ENCODE measurements at places on chromosomes 2 and 18. TPM values are rescaled to one million over a fixed set of nuclear protein-coding genes. Genes with fewer than 3 reads are reported as not detected.

DNA sequence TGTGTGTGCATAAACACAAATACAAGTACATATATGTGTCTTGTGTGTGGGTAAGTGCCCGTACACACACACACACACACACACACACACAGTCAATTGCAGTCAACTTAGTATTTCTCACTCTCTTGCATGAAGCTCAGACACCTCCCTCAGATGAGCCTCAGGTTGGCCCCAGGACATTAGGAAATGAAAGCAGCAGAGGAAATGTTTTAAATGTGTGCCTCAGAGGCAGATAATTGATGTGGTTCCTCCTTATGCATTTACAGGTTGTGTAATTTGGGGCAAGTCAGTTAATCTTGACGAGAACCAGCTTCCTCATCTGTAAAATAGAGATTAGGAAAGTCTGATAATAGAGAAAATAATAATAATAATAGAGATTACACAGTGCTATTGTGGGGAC, 814.0 kb upstream of the ID2 start:
- H3K4me1 ChIP-seq, result no peaks in the 10 kb centered on the region
- no peak for DNase-seq
- H3K4me3 ChIP-seq, result no peak overlapping the region
- H3K27me3 ChIP-seq, result no peaks in the 10 kb centered on the region

The RGPD3 gene
- total RNA-seq, result 0.18 TPM

- H3K27ac ChIP-seq, result no peak overlapping the region
- H3K4me3 ChIP-seq, result no peak overlapping the region
- no peak for DNase-seq
- no peaks in the 10 kb centered on the region for H3K27me3 ChIP-seq
These were observed 64.7 kb upstream of the SLC8A1 start for GRCh38 chr2:40516604-40517003.

The IGFBP2 gene
- total RNA-seq, result 657 TPM

The TTC32 gene
- 17.9 TPM for total RNA-seq

The ASAP2 gene
- 72.4 TPM for total RNA-seq

GRCh38 chr2:37232131-37232933, 874 bp downstream of the NDUFAF7 start:
- H3K4me3 ChIP-seq, result peak overlapping the region; percentile 76
- H3K36me3 ChIP-seq, result peaks cover 3% of the 10 kb centered on the region
- peaks cover 4% of the 10 kb centered on the region for H3K4me1 ChIP-seq
- DNase-seq, result peak; percentile 43
- no peak overlapping the region for H3K27ac ChIP-seq

The SERPINB3 gene
- total RNA-seq, result not detected

DNA sequence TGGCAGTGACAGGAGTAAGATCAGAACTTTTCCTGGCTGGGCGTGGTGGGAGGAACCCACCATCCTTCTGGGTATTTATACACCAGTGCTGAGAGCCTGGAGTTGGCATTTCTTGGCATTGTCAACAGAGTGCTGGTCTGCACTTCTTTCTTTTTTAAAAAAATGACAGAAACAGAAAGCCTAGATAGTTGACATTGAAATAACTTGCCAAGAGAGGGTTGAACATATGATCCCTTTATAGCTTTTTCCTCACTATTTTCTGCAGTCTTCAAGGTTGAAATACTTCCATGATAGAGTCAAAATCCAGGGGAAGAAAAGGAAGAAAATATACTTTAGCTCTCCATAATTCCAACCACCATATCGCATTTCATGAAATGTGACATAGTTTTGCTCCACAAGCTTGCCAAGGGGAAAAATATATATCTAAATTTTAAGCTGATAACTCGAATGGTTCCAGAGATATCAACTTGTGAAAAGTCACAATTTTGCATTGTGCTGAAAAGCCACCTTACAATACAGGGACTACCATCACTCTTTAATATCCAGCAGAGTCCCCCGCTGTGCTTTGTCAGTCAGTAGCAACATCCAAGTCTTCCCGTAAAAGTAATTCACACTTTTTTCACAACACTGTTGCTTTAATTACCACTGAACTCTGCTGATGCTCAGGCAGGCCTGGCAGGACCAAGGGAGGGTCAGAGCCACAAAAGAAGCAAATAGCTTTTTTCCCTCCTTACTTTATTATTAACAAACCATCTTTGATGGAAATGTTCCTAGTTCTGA, 764.9 kb upstream of the FANCL start:
- DNase-seq, result no peak
- H3K27me3 ChIP-seq, result no peaks in the 10 kb centered on the region
- H3K4me3 ChIP-seq, result no peak overlapping the region
- no peak overlapping the region for H3K27ac ChIP-seq
- no peaks in the 10 kb centered on the region for H3K4me1 ChIP-seq

GRCh38 chr2:174485788-174486562, 854 bp downstream of the GPR155 start:
- peak; percentile 77 for DNase-seq
- no peaks in the 10 kb centered on the region for H3K4me1 ChIP-seq
- no peaks in the 10 kb centered on the region for H3K27me3 ChIP-seq
- peak overlapping the region; percentile 9 for H3K4me3 ChIP-seq

DNA sequence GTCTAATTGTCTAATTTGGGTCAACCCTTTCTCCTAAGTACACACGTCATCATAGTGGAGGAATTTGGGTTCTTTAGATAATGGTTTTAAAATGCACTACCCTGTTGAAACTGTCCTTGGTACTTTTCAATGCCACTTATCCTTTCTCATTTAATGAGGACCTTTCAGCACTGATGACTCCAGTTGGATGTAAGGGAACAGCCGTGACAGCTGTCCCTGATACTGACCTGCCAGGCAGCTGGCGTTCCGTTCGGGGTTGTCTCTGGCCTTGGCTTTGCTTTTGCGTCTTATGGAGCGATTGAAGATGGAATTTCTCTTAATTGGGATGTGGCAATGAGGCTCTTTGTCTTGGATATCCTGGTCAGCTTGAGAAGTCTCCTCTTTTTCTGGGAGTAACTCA, 38.7 kb downstream of the NGEF start:
- H3K4me3 ChIP-seq, result no peak overlapping the region
- H3K4me1 ChIP-seq, result no peaks in the 10 kb centered on the region
- H3K36me3 ChIP-seq, result no peaks in the 10 kb centered on the region
- peak; percentile 34 for DNase-seq
- no peaks in the 10 kb centered on the region for H3K27me3 ChIP-seq

GRCh38 chr2:62738981-62739936, 33.7 kb downstream of the EHBP1 start:
- peaks cover 3% of the 10 kb centered on the region for H3K4me1 ChIP-seq
- no peaks in the 10 kb centered on the region for H3K27me3 ChIP-seq
- H3K27ac ChIP-seq, result no peak overlapping the region
- DNase-seq, result no peak
- H3K4me3 ChIP-seq, result no peak overlapping the region
- no peaks in the 10 kb centered on the region for H3K36me3 ChIP-seq

The POTEC gene
- total RNA-seq, result not detected

GRCh38 chr18:70037431-70038061, 89.9 kb upstream of the CD226 start:
- DNase-seq, result no peak
- no peaks in the 10 kb centered on the region for H3K4me1 ChIP-seq
- H3K27ac ChIP-seq, result no peak overlapping the region
- H3K27me3 ChIP-seq, result no peaks in the 10 kb centered on the region

The HOXD13 gene
- not detected for total RNA-seq

DNA sequence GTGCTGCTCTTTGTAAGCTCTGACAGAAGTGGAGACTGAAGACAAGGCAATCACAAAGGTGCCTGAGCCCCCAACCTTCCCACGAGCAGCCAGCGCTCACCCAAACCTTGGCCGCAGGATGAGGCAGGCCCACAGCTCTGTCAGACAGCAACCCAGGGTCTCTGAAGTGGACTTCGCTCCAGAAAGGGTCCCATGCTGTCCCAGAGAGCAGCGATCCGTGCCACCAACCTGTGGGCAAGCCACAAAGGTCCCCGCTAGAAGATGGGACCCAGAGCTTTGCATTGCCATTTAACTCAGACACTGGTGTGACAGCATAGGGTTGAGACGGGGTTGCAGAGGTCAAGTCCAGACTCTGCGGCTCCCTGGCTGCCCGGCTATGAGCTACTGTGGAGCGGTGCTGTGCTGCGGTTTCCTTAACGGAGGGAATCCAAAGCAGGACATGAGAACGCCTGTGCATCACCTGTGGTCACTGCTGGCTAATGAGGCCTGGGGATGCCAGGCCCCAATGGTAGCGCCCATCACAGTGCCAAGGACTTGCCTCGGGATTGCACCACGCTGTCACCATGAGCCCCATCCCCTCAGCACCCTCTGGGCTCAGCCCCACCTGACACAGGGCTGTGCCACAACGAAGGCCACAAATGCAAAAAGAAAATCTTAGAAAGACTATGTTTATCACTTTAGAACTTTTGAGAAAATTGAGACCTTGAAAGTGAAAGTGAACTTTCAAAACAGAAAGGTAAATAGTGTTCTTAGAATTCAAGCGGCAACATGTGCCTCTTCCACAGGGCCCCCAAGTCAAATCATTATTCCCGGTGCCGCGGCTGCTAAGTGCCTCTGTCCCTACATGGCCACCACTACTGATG, 103.4 kb downstream of the HDAC4 start:
- no peaks in the 10 kb centered on the region for H3K4me1 ChIP-seq
- no peaks in the 10 kb centered on the region for H3K36me3 ChIP-seq
- peak; percentile 61 for DNase-seq
- no peaks in the 10 kb centered on the region for H3K27me3 ChIP-seq
- H3K27ac ChIP-seq, result no peak overlapping the region
- H3K4me3 ChIP-seq, result no peak overlapping the region

DNA sequence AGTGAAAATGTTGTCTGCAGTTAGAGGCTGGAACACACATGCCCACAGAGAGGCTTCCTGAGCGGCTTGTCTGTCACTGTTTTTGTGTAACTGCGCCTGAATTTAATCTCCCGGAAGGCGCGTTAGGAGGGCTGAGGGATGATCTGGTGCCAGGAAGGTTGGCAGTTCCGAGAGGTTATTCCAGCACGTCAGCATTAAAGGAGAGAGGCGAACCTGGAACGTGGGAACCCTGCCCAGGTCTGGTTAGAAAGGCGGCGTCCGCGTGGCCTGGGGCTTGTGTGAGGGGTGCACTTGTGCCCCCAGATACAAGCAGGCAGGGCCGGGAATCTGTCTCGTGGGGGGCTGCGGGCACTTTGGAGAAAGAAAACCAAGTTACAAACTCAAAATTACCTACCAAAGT, 75.3 kb downstream of the NFATC1 start:
- H3K27me3 ChIP-seq, result no peaks in the 10 kb centered on the region
- no peaks in the 10 kb centered on the region for H3K4me1 ChIP-seq
- H3K36me3 ChIP-seq, result no peaks in the 10 kb centered on the region
- no peak overlapping the region for H3K27ac ChIP-seq

GRCh38 chr18:78986018-78986481, 6.4 kb downstream of the SALL3 start:
- H3K27ac ChIP-seq, result no peak overlapping the region
- DNase-seq, result no peak
- H3K4me1 ChIP-seq, result no peaks in the 10 kb centered on the region
- no peaks in the 10 kb centered on the region for H3K36me3 ChIP-seq
- no peaks in the 10 kb centered on the region for H3K27me3 ChIP-seq

GRCh38 chr2:27262379-27263286, at the start of gene SLC30A3:
SLC30A3 (minus strand) TSS chr2:27263047; CDS start chr2:27262906, 141 bp downstream.
- DNase-seq, result peak; percentile 81
- peak within 1 kb of the TSS; percentile 53 for H3K4me3 ChIP-seq
- no peaks in the 10 kb centered on the region for H3K4me1 ChIP-seq
- no peak within 1 kb of the TSS for H3K27ac ChIP-seq
- H3K36me3 ChIP-seq, result no peaks in the 10 kb centered on the region

The ANKRD36C gene
- total RNA-seq, result 81.1 TPM

- peaks cover 7% of the 10 kb centered on the region for H3K36me3 ChIP-seq
- no peak for DNase-seq
- no peak overlapping the region for H3K27ac ChIP-seq
- H3K27me3 ChIP-seq, result no peaks in the 10 kb centered on the region
These were observed 44.6 kb downstream of the SLC35F5 start for GRCh38 chr2:113711851-113712250.

DNA sequence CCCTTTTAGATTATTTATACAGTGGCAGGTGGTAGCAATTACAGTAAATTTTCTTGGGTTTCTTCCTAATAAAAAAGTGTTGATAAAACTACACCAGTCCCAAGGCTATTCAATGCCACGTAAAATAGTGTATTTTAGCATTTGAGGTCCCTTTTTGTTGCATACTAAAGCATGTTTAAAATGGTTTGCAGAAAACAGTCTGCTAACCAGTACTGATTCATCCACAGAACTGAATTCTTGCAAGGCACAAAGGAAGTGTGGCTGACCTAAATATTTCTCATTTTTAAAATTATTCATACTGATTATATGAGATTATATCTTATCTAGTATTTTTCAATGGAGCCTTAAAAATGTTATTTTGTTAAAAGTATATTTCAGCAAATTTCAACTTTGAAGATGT, 98.1 kb downstream of the SMAD2 start:
- peaks cover 6% of the 10 kb centered on the region for H3K36me3 ChIP-seq
- peaks cover 3% of the 10 kb centered on the region for H3K4me1 ChIP-seq
- H3K27ac ChIP-seq, result no peak overlapping the region
- no peak overlapping the region for H3K4me3 ChIP-seq

The ZNF519 gene
- 10.0 TPM for total RNA-seq

DNA sequence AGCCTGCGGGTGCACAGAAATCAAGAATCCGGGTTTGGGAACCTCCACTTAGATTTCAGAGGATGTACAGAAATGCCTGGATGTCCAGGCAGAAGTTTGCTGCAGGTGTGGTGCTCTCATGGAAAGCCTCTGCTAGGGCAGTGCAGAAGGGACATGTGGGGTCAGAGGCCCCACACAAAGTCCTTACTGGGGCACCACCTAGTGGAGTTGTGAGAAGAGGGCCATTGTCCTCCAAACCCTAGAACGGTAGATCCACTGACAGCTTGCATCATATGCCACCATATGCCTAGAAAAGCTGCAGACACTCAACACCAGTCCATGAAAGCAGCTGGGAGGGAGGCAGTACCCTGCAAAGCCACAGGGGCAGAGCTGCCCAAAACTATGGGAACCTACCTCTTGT, 833.0 kb downstream of the TMEM182 start:
- H3K36me3 ChIP-seq, result no peaks in the 10 kb centered on the region
- H3K27me3 ChIP-seq, result no peaks in the 10 kb centered on the region
- DNase-seq, result no peak
- no peak overlapping the region for H3K27ac ChIP-seq

The FOXD4L1 gene
- total RNA-seq, result 0.16 TPM

- no peaks in the 10 kb centered on the region for H3K36me3 ChIP-seq
- no peak overlapping the region for H3K27ac ChIP-seq
- DNase-seq, result peak; percentile 54
- H3K4me1 ChIP-seq, result no peaks in the 10 kb centered on the region
- no peak overlapping the region for H3K4me3 ChIP-seq
These were observed 51.0 kb upstream of the THOC1 start for GRCh38 chr18:318791-319291.

- H3K27me3 ChIP-seq, result no peaks in the 10 kb centered on the region
- H3K36me3 ChIP-seq, result no peaks in the 10 kb centered on the region
- no peaks in the 10 kb centered on the region for H3K4me1 ChIP-seq
- no peak for DNase-seq
These were observed 329.9 kb downstream of the HRH4 start for GRCh38 chr18:24790347-24790746.
